ENCODE measurements at places on chromosomes 7 and 10.

GRCh38 chr10:28302012-28302637 lies 739 bp downstream of the MPP7 start:
- no peak for DNase-seq

DNA sequence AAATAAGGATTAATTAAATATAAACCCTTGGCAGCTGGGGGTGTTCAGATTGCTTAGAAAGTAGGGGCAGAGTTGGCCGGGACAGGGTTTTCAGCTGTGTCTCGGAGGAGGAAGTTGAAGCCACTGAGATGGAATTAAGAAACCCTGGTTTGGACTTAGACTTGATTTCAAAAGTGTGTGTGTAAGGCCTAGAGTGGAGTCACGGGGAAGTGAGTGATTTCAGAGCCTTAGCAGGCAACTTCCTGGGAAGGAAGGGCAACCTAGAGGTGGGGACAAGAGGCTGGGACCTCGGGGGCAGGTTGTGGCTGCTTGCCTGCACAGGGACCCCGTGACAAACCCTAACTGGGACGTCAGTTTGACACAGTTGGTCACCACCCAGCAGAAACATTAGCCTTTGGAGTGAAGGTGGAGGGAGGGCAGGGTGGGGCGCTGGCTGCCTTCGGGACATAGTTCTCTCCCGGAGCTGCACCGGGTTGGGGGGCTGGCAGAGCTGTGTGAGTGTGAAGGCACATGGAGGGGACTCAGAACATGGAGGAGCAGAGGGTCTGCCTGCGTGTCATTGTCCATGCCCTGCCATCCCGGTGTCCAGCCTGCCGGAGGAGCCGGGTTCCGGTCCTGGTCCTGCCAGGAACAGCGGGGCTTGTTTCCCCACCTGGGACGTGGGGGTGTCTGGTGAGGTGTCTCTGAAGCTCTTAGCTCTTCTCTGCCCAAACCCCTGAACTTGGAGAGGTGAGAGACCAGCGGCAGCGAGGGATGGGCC lies 1.8 kb downstream of the BRI3 start:
- no peak for DNase-seq

GRCh38 chr10:122093076-122093475 lies 104.1 kb downstream of the TACC2 start:
- no peak for DNase-seq

- DNase-seq: no peak
Measured at GRCh38 chr10:17387861-17388503, 66.4 kb downstream of the ST8SIA6 start.

GRCh38 chr7:41629711-41630111 lies 73.2 kb downstream of the INHBA start:
- DNase-seq: no peak

DNA sequence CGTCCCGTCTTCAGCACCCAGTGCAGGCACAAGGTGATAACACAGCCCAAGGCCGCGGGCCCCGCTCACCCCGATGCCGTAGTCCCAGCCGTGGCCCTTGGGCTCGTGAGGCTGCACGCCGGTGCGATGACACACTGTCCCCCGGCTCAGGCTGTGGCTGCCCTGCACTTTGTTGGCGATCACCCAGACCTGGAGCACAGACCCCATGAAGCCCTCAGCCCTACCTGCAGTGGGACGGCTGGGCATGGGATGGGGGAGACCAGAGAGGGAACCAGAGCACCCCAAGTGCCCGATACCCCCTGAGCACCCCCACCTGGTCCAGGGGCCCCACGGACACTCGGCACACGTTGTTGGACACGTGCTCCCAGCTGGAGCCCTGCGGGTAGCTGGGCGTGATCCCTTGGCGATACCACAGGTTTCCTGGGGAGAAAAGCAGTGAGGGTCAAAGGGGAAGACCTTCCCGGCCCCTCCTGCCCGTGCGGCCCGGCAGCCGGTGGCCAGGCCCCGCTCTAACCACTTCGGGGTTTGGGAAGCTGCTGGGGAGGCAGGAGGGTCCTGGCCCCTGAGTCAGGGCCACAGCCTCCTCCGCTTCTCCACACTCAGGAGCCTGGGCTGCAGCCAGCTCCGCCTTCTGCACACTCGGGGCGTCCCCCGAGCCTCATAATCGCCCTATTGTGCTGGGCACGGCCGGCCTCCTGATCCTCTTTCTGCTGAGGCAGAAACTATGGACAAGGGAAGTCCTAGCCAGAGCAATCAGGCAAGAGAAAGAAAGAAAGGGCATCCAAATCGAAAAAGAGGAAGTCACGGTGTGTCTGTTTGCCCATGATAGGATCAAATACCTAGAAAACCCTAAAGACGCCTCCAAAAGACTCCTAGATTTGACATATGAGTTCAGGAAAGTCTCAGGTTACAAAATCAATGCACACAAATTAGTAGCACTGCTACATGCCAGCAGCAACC lies 6.7 kb downstream of the BHLHA15 start:
- peak; percentile 16 for DNase-seq

DNA sequence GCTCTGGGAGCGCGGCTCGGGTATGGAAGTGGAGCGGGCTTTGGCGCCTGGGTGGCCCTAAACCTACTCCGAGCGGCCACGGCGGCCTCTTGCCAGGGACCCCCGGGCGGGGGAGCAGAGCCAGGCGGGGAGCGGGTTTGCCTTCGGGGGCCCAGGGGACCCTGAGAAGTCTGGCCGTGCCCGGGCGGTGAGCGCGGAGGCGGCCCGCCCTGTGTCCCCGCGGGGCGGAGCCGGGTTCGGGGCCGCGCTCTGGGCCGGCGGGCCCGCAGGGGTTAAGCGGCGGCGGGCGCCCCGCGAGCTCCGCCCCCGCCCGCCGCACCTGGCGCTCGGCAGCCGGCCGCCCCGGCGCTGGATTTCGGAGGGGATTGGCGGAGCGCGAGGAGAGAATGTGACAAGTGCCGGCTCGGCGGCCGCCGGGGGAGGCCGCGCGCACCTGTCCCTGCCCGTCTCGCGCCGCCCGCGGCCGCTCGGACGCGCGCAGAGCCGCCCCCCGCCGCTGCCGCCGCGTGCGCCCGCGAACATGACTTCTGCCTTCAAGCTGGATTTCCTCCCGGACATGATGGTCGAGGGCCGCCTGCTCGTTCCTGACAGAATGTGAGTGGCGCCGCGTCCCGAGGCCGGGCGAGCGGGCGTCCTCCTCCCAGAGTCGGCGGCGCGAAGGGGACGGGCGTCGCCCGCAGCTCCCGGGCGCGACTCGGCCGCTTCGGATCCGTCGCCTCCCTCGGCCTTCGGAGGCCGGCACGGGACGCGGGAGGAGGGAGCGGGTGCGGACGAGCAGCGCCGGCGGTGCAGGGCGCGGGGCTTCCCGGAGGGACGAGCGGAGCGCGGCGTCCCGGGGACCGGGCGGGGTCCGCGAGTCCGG lies at the start of gene CELF2:
Gene CELF2, plus strand, starts transcription at position 303 of the 862 bp plus-strand sequence. Its CDS starts 218 bp downstream, at position 521.
- DNase-seq: no peak

- DNase-seq: no peak
Measured at GRCh38 chr10:87639493-87639892, 20.2 kb upstream of the PAPSS2 start.
